Osteoblast (primary cell): ENCODE measurements at places on chromosomes 5 and 9. TPM values are rescaled to one million over a fixed set of nuclear protein-coding genes. Genes with fewer than 3 reads are reported as not detected.

The SLC46A2 gene
- under 0.01 TPM in 1 of 2 replicates, not detected in the other for total RNA-seq

- no peak for DNase-seq
Measured at GRCh38 chr5:120872297-120872696, 408.2 kb downstream of the PRR16 start.

The SLC4A9 gene
- not detected in 2 replicates for total RNA-seq

DNA sequence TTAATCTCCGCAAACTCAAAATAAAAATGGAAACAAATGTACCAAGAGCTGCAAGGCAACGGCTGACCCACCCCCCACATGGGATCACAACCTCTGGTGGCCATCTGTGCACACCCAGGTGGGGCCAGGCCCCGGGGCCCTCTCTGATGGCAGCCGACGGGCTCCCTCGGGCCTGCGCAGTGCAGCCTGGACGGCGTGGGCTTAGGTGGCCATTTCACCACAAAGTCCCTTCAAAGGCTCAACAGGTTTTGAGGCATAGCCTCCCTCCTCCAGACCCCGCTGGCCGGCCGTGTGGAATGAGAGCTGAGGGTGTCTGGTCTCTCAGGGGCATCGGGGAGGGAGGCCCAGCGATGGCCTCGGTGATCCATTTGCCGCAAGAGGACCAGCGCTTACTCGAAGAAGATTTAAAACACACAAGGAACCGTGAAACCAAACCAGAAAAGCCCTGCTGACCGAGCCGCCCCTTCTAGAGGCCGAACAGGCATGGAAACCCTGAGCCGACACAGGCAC is 42.7 kb upstream of the CEP72 start:
- DNase-seq, result no peak

DNA sequence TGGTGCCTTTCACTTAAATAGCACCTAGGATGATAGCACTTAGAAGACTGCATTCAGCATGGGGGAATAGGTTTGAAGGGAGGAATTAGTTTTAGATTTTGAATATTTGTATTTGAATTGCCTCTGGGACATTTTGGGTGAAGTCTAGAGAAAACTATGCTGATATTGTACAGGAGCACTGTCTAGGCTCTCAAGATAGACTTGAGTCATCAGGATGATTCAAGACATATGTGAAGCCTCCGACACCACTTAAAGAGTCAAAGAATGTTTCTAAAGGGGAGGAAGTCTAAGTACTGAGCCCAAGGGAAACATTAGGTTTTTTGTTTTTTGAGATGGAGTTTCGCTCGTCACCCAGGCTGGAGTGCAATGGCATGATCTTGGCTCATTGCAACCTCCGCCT is 63.9 kb upstream of the CCDC180 start:
- no peak for DNase-seq

DNA sequence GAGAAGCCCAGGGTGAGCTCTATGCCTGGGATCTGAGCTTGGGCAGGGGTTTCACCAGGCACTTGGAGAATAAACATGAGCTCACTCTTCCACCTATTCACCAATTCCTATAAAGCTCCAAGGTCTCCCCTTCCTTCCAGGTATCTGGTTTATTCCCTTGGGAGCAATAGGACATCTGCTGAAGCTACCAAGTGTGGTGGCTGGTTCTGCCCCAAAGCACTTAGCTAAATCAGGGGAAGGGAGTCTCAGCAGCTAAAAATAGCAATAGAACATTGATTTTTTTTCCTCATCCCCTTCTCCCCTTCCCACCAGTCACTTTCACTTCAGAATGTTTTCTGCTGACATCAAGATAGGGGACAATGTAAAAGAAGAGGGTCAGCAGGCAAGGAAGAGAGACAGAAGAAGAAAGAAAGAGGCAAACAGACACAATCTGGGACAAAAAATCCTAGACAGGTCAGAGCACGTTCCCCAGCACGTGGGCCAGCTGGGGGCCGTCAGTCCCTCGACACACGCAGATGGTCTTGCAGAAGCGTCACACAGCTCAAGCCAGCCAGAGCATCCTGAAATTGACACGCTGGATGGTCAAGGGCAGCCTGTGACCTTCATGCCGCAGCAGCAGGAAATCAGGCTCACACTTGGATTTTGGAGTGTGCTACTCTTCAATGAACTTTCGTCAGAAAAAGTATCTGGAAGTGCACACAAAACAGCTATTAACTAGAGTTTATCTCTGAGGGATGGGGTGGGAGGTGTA is 176.0 kb downstream of the ZNF608 start:
- DNase-seq, result no peak

GRCh38 chr9:11149065-11149464 is 536.3 kb upstream of the PTPRD start:
- DNase-seq, result no peak

GRCh38 chr9:117095081-117095480 is 319.8 kb downstream of the ASTN2 start:
- DNase-seq, result no peak

The TAF11L7 gene
- not detected in 2 replicates for total RNA-seq

DNA sequence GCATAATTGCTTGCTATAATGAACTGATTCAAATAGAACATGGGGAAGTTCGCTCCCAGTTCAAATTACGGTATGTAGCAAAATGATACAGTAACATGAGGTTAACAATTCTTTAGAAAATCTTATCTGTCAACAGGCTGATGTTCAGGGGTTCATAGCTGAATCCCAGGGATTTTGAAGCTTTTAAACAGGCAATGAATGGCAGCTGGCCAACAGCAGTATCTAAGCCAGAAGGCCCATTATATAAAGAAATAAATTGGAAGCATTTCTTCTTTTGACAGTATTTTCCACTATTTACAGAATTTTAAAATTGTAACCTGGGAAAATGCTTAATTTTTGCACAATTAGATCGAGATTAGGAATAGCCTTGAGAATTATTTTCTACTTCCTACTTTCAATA is 126.8 kb downstream of the PDE8B start:
- no peak for DNase-seq

DNA sequence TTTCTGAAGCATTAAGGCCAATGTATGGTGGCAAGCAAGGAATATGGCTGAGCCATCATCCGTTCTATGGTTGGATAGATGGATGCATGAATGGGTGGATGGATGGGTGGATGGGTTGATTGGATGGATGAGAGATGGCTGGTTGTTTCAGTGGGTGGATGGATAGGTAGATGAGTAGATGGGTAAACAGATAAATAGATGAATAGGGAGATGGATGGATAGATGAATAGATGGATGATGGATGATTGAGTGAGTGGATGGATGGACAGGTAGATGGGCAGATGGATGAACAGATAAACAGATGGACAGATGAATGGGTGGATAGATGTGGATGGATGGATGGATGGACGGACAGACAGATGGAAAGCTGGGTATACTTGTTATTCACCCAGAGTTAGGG is 92.6 kb upstream of the ZNF618 start:
- DNase-seq, result no peak

GRCh38 chr9:133235549-133236222 is 26.6 kb upstream of the OBP2B start:
- peak; percentile 58 for DNase-seq

GRCh38 chr5:96933764-96934707 is 1.8 kb upstream of the LNPEP start:
- DNase-seq, result no peak

- no peak for DNase-seq
Measured at GRCh38 chr9:107024193-107024592, 161.2 kb downstream of the ZNF462 start.

- DNase-seq, result no peak
Measured at GRCh38 chr5:55920784-55921183, 69.6 kb downstream of the IL31RA start.

- no peak for DNase-seq
Measured at GRCh38 chr5:154842689-154843530, 7.5 kb downstream of the FAXDC2 start.

The CCDC127 gene
- total RNA-seq, result 4.3 and 6.2 TPM in 2 replicates

The TERT gene
- not detected in 2 replicates for total RNA-seq

- no peak for DNase-seq
Measured at GRCh38 chr5:133269691-133270090, 217.9 kb downstream of the HSPA4 start.

- DNase-seq, result peak; percentile 61
Measured at GRCh38 chr5:55902696-55903095, 51.5 kb downstream of the IL31RA start.

DNA sequence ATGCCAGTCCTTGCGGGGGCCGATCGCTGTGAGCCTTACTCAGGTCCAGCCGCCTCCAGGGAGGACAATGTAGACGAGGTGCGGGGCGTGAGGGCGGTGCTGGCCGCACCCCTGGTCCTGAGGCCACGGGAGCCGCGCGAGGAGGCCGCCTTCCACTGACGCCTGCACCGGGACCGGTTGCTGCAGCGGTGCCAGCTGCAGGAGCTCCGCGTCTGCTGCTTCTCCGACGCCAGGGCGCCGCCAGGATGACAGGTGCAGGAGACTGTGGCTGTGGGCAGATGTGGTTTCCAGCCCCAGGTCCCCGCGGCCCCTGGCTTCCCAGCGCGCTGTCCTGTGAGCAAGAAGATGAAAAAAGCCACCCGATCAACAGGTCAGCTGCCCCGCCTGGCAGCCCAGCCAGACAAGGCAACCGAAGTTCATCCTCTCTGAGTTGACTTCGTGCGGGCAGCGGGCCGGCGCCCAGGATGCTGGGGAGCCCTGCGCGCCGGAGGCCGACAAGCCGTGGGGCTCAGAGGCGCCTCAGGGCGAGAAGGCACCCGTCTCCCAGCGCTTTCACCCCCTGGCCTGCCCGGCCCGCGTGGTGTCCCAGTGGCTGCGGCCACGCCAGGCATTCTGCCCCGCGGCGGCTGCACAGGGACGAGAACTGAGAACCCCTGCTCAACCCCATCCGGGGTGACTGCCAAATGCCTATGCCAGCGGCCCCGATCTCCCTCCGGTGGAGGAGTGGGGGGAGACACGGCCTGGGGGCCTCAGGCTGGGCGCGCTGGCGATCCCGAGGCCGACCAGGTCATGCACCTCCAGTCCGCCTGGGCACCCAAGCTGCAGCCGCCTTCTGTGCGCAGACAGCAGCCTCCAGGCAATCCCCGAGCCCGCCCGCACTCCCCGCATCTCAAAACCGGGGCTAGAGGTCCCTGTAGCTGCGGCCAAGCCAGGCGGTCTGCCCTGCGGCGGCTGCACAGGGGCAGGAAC is 43.4 kb upstream of the BICD2 start:
- peak; percentile 62 for DNase-seq

The FOXD4L6 gene
- under 0.01 TPM in 1 of 2 replicates, not detected in the other for total RNA-seq

DNA sequence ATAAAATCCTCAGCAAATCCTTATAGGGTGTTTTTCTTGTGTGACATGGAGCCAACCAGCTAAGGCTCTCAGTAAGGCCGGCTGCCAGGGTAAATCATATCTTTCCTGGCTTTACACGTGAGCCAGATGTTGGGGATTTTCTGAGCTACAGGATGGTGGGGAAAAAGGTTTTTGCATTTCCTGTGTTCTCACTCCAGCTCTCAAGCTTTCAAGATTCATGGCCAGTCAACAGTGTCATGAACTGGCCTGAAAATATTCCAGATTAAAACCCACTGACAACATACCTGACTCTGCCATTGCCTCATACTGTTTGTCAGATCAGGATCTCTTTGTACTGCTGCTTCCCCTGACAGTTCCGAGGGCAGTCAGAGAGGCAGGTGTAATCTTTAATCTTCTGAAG is 306.9 kb downstream of the GLIS3 start:
- peak; percentile 11 for DNase-seq

DNA sequence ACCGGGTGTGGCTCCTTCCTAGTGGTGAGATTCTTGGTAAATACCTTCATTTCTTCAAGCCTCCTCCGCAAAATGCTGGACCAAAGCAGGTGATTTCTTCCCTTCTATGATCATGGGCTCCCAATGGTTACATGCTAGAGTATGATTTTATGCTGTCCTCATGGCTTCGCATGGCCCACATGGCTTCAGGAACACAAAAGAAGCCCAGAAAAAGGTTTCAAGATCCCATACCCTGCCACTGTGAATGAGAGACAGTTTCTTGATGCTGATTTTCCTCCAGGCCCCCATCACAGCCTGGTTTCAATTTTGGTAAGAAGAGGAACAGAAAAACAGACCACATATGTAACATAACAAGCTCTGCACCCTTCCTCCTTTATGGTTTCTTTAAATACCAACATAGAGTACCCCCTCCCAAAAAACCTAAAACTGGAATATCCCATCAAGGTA is 2.4 kb upstream of the RXFP3 start:
- DNase-seq, result no peak

DNA sequence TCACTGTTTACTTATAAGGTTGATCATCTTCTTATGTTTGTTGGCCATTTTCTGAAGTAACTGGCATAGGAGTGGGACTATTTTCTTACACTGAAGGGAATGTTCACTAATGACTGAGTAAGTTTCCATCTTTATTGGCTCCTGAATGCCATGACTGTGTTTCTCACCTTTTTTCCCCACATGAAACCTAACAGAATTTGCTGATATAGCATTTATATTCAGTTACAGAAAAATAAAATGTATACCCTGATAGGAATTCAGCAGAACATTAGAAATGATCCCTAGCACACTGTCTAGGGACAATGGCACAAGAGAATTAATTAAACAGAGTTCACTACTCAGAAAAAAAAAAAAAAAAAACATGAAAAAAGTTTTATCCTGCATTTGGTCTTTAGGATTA is 1465.1 kb upstream of the C9orf72 start:
- no peak for DNase-seq

DNA sequence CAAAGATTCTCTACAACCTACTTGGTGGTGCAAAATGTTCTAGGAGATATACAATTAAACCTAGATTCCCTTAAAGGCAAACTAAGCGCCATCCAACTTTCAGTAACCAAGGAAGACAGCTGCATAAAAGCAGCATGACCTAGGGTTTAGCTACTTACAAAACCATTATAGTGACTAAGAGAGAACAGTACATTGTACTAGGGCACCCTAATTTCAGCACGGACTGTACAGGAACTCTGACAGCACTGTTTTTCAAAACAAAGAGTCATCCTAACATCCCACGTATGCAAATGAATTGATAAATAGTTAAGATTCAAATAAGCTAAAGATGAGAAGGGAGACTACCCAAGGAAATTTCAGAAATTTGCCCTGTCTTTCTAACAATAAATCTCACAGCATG is 30.0 kb downstream of the STRBP start:
- DNase-seq, result no peak

DNA sequence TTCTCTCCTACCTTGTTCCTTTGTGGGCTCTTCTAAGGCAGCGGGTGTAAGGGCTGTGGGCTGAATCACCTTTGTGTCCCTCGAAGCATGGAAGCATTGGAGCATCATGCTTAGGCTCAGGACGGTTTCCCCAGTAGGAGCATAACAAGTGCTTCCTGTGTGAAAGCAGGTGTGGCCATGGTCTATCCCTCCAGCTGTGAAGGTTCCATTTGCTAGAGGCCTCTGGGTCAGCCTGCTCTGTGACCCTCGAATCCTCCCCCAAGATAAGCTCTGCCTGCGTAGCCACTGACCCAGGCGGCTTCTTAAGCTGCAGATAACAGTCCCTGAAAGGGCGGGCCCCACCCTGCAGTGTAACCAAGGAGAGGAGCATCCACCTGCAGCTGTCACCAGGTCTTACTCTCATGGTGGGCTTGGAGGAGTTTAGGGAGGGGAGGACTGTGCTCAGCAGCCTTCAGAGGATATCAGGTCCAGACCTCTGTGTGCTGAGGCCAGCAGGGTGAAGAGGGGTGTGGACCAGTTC is 8.4 kb upstream of the NDST1 start:
- DNase-seq, result no peak
